ENCODE measurements at places on chromosomes 6 and 20. TPM values are rescaled to one million over a fixed set of nuclear protein-coding genes. Genes with fewer than 3 reads are reported as not detected.

HSPA1L gene
- total RNA-seq, result 0.74 TPM

- no peak for DNase-seq
These were observed 207.9 kb downstream of the MYLK4 start for GRCh38 chr6:2542858-2543218.

- DNase-seq, result no peak
These were observed 24.2 kb downstream of the LRRC1 start for GRCh38 chr6:53818858-53819609.

HDGFL1 gene
- not detected for total RNA-seq
